IPS-NIHi11 (cell line): ENCODE measurements at places on chromosomes 11 and 22.

DNA sequence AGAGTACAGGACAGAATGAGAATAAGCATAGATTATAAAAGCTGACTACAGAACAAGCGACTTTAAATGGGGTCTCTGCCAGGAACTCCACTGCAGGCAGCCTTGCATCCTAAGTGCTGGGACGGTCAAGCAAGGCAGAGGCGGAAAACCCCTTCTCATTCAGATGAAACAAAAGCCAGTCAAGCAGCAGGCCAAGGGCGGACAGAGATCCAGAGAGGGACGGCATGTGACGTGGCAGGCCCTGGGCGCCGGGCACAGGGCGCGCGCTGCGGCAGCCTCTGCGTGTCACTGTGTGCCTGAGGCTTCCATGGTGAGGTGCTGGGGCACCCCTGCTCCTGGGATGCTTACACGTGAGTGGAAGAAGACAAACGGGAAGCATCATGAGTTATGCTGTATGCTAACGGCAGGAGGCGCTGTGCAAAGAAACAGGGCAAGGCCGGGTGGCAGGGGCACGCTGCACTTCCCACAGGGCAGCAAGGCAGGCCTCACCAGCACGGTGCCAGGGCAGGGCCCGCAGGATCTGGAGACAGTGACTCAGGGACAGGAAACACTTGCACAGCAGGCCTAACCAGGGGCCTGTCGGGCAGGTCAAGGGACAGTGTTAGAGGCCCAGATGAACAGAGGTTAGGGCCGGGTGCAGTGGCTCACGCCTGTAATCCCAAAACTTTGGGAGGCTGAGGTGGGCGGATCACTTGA is 6.2 kb downstream of the TOLLIP start:
- peak; percentile 61 for DNase-seq

GRCh38 chr22:40211476-40212054 is 33.8 kb downstream of the TNRC6B start:
- DNase-seq: no peak

DNA sequence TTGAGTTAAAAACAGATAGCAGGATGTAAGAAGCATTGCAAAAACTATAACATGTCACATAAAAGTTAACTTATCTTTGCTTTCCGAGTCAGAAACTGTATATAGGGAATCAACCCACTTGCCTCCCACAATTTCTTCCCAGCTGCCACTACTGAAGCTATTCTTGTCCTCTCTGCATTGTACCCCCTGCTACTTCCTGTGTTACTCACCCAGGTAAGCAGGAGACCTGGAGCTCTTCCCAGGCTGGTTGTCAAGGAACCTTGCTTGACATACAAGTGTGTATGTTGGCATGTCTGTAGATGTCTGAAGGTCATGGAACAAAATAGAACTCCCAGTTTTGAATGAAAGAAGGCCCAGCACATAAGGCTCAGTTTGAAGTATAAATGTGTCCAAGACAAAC is 74.3 kb upstream of the LRRC4C start:
- DNase-seq: no peak

GRCh38 chr11:80346353-80347059 is 905.7 kb upstream of the TENM4 start:
- no peak for DNase-seq

- no peak for DNase-seq
These were observed 39.7 kb downstream of the ADAMTS15 start for GRCh38 chr11:130487924-130488815.
